Heart right ventricle (tissue), 16 donors: ENCODE measurements at places on chromosomes 2 and 18. TPM values are rescaled to one million over a fixed set of nuclear protein-coding genes. Genes with fewer than 3 reads are reported as not detected.

The SLC4A3 gene
- 341 TPM for polyA plus RNA-seq

The SERPINB7 gene
- not detected for polyA plus RNA-seq

The CDH20 gene
- polyA plus RNA-seq = 0.07 TPM

GRCh38 chr2:157777427-157777826 lies 98.7 kb downstream of the ACVR1 start:
- DNase-seq = no peak

DNA sequence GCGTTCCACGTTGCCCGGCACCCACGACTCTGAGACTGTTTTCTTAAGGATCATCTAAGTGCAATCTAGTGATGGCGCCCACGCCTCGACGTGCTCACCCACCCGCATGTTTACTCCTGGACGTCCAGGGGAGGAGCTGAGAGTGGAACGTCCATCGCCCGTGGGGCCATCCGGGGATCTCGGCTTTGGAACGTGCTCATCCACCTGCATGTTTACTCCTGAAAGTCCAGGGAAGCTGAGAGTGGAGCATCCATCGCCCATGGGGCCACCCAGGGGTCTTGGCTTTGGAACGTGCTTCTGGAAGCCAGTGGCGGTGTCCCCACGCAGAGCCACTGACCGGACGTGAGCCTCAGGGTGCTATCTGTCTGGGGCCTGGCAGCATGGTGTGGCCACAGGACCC lies 45.6 kb upstream of the SALL3 start:
- DNase-seq = no peak

- peak; percentile 79 for DNase-seq
Measured at GRCh38 chr18:76491473-76491775, 3.6 kb downstream of the ZNF516 start.

- DNase-seq = no peak
Measured at GRCh38 chr2:235553696-235554100, 59.9 kb downstream of the AGAP1 start.

- no peak for DNase-seq
Measured at GRCh38 chr18:76475450-76476194, 19.4 kb downstream of the ZNF516 start.

The LIMS4 gene
- 1.2 TPM for polyA plus RNA-seq

The RAB1A gene
- polyA plus RNA-seq = 165 TPM

The LYG1 gene
- 4.6 TPM for polyA plus RNA-seq

DNA sequence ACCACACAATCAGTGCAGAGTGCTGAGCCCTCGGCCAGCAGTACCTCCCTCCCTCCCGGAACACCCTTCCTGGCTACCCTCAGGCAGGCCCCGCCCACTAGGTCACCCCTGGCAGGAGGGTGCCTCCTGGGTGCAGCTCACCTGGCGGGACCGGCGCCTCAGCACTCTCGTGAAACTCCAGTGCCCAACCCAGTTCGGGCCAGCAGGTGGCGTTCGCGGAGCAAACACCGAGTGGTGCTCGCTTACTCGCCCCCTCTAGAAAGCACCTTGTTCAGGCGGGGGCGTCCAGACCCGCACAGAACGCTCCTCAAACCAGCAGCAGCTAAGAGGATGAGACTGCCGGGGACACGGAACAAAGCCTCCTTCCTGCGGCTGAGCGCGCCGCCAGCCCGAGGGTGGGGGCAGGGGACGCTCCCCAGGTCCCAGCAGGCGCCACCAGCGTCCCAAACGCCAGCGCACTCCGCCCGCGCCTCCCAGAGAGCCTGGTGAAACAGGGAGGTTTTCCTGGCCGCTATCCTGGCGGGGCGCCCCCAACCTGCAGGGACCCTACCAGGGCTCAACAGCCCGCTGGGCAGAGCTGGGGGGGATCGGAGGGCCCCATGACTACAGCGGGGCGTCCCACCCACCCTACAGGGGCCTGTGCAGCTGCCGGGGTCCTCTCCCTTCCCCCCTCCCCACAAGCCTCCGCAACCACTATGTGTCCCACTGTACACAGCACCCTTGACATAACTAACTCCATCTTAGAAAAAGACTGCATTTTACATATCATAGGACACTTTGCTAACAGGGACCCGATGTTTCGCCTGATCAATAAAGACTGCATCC lies 44.7 kb downstream of the MRPS5 start:
- DNase-seq = peak; percentile 74

DNA sequence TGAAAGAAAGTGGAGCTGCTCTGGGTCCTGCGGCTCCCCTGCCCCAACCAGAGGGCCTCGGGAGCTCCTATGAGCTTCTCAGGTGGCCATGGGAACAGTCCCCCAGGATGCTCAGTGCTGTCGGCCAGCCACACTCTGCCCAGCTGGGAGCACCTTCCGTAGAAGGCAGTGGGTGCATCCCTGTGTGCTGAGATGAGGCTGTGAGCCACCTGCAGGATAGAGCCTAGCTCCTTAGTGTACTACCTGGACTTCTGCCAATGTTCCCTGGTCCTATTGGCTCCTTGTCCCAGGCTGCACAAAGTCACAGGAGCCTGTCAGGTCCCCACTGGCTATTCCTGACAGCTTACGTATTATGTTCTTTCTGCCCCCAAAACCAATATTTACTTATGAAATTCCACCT lies 16.1 kb downstream of the PRELID3A start:
- no peak for DNase-seq

DNA sequence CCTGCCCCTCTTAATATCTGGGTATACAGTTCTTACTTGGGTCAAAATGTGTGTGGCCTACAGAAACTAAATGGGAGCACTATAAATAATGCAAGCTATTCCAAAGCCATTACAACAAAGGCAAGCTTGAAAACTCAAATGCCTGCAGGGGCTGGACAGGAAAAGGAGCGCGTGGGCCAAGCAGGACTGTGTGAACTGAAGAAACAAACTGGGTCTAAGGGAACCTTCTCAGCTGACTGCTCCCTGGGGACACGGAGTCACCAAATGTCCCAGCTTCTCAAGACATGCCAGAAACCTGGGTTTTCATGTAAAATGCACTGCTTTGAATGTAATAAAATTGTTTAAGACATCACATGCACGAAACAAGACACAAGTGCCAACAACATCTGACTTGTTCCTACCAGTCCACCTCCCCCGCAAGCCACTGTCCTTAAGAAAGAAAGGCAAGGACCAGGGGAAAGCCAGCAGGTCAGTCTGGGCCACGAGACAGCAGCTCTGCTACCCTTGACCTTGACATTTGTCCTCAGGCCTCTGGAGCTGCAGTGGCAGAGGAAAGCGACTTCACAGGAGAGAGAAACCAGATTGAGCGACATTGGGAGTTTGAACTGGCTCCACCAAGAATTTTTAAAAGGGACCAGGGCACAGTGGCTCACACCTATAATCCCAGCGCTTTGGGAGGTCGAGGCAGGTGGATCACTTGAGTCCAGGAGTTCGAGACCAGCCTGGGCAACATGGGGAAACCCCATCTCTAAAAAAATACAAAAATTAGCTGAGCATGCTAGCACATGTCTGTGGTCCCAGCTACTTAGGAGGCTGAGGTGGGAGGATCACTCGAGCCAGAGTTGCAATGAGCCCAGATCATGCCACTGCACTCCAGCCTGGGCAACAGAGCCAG lies 89.7 kb upstream of the SH3BP4 start:
- DNase-seq = peak; percentile 78
